NCI-H2107 (cell line): ENCODE measurements at places on chromosomes 1 and 21.
A peak's percentile ranks its signal among the peaks of the same experiment; 100 is the strongest.

GRCh38 chr1:51284487-51284954, 45.8 kb downstream of the TTC39A start:
- peak; percentile 91 for DNase-seq

DNA sequence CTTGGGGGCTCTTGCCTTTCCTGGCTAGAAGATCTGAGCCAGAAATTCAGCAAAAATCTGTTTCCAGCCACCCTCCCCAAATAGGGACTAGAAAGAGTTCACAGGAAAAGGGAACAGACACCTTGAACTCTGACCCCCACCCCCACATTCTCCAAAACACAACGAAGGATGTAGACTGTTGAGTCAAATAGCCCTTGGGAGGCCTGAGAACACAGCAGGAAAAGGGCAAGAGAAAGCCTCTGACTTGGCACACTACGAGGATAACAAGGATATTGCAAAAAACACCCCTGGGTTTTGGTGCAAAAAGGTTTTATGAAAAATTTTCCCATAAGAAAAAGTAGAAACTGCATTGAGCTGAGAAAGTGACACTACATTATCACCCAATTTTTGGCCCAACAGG, 1.9 kb upstream of the YRDC start:
- no peak for DNase-seq

- no peak for DNase-seq
Measured at GRCh38 chr1:77018761-77019160, 151.5 kb downstream of the ST6GALNAC5 start.

GRCh38 chr1:5796028-5796427, 196.2 kb downstream of the NPHP4 start:
- DNase-seq: no peak

DNA sequence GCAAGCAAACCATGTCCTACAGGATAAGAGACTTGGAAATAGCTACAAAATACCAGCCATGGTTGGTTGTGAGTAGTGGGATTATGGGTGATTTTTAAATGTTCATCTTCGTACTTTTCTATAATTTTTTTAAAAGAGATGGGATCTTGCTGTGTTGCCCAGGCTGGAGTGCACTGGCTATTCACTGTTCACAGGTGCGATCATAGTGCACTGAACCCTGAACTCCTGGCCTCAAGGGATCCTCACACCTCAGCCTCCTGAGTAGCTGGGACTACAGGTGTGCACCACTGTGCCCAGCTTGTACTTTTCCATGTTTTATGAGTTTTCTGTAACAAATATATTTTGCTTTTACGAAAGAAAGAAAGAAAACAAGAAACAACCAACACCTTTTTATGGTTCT, 224.2 kb downstream of the FOXD2 start:
- no peak for DNase-seq

GRCh38 chr1:224669403-224669802, 53.3 kb downstream of the CNIH3 start:
- no peak for DNase-seq
